ENCODE measurements at places on chromosomes 12 and 14.

DNA sequence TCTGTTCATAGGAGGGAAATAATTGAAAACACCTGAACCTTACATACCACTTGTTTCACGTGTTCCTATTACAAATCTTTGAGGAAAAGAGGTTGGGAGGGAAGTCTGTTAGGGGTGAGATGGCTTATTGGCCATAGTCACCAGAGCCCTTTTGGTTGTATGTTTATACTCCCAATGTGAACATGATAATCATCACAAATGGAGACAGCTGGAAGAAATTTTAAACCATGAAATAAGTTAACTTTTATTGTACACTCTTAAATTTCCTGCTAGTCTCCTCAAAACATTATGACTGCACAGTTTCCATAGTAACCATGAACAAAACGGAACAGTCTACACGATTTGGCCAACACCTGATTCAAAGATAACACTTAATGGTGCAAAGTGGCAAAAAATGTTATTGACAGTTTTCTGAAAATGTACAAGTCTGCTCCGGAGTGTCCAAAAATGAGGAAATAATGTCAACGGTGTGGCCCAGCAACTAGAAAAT lies 56.9 kb downstream of the LMNTD1 start:
- no peak for DNase-seq

DNA sequence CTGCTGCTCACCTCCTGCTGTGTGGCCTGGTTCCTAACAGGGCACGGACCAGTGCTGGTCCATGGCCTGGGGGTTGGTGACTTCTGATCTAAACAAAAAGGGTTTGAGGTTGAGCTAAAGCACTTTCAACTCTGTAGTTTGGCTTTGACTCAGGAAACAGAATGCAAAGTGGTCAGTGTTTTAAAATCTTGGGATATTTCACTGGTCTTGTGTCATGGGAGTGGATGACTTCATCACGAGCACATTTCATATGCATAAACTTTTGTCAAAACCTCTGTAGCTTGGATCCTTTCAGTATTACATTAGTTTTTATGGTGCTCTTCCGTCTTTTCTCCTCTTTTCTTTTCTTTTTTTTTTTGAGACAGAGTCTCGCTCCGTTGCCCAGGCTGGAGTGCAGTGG lies 25.6 kb downstream of the FAM161B start:
- no peak for DNase-seq

- no peak for DNase-seq
These were observed 23.1 kb downstream of the GMFB start for GRCh38 chr14:54465654-54466053.

GRCh38 chr12:50326590-50327284 lies 43.4 kb upstream of the LIMA1 start:
- DNase-seq, result no peak

DNA sequence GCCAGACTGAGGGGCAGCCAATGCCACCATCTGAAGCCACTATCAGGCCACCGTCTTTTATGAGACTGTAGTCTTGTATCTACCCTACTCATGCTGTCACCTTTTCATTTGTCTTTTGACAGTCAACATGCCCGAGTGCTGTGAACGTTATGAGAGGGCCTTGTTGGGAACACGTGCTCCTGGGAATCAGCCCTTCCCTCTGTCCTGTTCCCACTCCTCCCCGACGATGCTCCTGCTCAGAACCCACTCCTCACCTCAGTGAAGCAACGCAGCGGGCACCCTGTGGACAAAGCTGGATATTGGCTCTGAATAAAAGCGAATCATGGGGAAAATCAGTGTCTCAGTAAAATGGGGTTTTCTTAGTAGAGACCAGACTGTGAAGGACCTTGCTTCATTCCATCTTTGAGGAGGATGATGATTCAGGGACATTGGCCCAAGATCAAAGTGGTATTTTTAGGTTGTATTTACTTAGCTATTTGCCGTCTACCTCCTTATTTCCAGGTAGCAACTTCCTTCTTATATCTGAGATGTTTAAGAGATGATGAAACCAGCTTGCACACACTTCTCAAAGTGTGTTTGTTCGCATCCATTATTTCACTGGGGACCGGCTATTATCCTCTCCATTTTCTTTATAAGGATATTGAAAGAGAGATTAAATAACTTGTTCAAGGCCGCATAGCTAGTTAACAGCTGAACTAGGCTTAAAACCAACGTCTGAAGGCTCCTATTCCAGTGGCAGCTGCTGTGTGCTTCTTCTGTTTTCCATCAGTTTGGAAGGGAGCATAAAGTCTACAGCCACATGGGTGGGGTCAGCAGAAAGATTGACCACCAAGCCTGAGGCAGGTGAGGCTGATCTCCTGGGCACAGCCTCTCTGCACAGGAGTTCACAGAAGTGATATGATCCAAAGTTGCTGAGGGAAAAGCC lies 43.9 kb upstream of the CTDSP2 start:
- no peak for DNase-seq

- no peak for DNase-seq
These were observed 68.0 kb upstream of the GALNT9 start for GRCh38 chr12:132397152-132397933.

DNA sequence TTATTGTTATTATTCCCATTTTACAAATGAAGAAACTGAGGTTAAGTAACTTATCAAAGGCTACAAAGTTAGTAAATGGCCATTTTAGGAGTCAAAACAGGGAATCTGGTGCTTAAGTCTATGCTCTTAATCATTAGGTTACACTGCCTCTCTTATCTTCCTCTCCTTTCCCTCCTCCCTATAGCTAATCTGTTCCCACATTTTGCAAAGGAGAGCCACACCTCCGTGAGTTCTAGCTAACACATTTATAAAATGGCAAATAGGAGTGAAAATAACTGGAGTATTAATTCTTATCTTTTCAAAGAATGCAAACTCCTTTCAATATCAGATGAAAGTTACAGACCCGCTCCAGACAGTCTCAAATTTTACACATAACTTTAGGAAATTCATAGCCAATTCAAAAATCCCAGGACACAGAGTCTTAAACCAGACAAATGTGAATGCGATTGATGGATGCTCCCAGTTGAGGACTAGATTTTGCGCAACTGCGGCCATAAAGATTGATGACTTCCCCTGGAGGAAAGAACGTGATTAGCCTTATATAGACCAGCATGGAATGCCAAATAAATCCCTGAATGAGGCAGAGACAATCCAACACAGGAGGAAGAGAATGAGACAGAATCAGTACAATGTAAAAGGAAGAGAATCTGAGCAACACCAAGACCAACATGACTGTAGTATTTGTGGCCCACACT lies 225.0 kb upstream of the ARID2 start:
- no peak for DNase-seq

GRCh38 chr14:91154851-91155625 lies 41.2 kb downstream of the DGLUCY start:
- no peak for DNase-seq

DNA sequence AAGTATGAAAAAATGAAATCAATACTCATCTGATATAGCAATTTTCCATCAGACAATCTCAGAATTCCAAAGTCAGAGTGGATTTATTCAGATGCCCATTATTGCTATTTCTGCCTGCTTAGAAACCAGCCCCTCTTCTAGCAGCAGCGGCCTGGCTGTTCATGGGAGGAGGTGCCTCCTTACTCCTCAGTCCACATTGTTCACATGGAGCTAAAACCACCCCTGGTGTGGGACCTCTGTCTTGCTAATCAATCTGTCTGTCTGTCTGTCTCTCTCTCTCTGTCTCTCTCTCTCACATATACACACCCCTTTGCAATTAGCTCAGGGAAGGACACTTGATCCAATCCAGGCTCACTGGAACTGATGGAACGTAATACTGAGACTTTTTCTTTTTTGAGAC lies 176.1 kb downstream of the APAF1 start:
- DNase-seq, result no peak

- DNase-seq, result peak; percentile 24
These were observed 980.5 kb downstream of the TMEM121 start for GRCh38 chr14:106506881-106507305.

- DNase-seq, result no peak
These were observed 31.1 kb downstream of the FRS2 start for GRCh38 chr12:69501154-69501895.

GRCh38 chr14:67618617-67619063 lies 1.1 kb upstream of the ARG2 start:
- DNase-seq, result no peak

DNA sequence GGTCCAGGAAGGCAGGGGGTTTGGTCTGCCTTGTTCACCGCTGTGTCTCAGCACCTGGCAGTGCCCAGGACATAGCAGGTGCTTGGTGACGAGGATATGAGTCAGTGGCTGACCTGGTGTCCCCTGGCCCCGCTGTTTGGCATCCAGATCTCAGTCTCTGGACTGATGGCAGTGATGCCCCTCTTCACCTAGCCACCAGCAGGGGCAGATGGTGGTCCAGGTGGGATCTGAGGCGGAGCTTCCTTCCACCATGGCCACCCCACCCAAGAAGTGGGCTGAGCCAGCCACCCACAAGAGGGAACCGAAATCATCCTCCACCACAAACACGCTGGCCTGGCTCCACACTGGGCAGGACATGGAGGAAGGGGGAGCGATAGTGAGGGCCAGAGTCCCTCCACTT lies 16.1 kb upstream of the SH2B3 start:
- DNase-seq, result no peak

GRCh38 chr14:49898485-49898884 lies 5.6 kb downstream of the ARF6 start:
- DNase-seq, result no peak

GRCh38 chr14:51715742-51716141 lies 64.0 kb downstream of the FRMD6 start:
- DNase-seq, result no peak

- no peak for DNase-seq
These were observed 75.5 kb upstream of the LRIG3 start for GRCh38 chr12:58995666-58996363.

DNA sequence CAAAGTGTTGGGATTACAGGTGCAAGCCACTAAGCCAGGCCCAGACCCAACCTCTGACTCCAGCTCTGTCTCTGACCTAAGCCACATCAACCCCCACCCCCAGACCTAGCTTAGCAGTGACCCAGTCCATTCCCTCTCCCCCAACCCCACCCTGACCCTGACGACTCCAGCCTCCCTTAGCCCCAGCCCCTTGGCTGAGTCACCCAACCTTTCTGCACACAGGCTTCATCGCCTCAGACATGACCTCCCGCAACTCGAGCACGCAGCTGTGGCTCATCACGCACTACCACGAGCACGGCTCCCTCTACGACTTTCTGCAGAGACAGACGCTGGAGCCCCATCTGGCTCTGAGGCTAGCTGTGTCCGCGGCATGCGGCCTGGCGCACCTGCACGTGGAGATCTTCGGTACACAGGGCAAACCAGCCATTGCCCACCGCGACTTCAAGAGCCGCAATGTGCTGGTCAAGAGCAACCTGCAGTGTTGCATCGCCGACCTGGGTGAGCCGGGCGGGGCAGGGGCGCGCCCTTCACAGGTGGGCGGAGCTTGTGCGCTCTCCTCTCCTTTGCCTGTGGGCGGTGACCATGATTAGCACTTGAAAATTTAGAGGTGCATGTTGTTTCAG lies 7.8 kb downstream of the ACVRL1 start:
- DNase-seq, result no peak

DNA sequence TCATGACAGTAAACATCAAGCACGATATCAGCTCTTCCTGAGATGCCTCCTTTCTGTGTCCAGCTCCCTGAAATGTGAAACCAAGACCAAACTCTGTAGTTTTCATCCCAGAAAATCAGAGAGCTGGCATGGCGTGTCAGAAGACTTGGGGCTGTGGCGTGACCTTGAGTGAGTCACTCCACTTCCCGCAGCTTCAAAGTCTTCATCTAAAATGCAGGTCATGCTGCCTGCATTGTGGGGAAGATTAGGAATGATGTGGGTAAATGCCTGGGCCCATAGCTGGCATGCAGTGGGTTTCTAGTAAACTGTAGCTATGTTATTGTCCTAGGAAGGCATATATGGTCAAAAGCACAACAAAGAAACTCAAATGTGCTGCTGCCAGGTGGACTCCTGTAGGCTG lies 28.8 kb downstream of the OAS2 start:
- no peak for DNase-seq

DNA sequence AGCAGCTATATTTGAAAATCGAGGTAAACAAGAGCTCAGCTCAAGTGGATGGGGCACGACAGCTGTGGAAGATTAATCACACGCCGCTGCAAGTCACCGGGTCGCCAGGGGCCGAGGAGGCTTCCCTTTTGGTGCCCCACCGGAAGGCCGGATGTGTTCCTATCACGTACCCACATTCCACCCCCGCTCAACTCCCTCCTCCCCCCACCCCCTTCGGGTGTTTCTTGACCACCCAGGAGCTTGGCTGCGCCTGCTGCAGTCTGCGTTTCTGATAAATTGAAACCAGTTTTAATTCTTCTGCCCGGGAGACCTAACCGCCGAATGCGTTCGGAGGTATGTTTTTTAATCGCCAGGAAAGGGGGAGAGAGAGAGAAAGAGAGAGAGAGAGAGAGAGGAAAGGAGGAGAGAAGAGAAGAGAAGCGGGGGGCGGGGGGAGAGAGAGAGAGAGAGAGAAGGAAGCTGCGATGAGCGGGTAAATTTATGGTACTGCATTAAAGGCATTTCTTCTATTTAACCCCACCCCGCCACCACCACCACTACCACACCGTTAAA lies 1.8 kb downstream of the SLC8A3 start:
- no peak for DNase-seq

GRCh38 chr12:94211021-94211420 lies 62.6 kb downstream of the PLXNC1 start:
- no peak for DNase-seq

GRCh38 chr14:88106377-88106776 lies 101.4 kb downstream of the GPR65 start:
- DNase-seq, result no peak

GRCh38 chr12:130201037-130201436 lies 38.8 kb downstream of the FZD10 start:
- DNase-seq, result no peak

GRCh38 chr12:55982319-55982936 lies 8.6 kb downstream of the RAB5B start:
- no peak for DNase-seq

DNA sequence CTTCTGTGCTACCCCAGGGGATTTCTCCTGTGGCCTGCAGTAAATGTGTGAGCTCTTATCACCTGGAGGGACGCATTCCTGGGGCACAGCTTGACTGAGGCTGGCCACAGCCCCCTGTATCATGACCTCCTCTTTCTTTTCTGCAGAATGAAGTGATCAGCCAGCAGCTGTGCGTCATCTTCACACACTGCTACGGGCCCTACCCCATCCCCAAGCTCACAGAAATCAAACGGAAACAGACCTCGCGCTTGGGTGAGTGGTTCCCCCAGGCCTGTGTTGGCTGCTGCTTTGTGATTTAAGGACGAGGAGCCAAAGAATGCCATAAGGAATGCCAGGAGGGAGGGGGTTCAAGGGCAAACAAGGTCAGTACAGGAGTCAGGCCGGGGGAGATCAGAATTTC lies 50.5 kb upstream of the PWP1 start:
- no peak for DNase-seq

Data from activated T-cell treated with anti-CD3 and anti-CD28 coated beads for 24 hours (primary cell).